Mesothelial cell of epicardium (in vitro differentiated cells): ENCODE measurements at places on chromosomes 1 and 21. TPM values are rescaled to one million over a fixed set of nuclear protein-coding genes. Genes with fewer than 3 reads are reported as not detected.

- DNase-seq: no peak
Observed at GRCh38 chr1:31957701-31958674, 19.8 kb upstream of the PTP4A2 start.

- DNase-seq: no peak
Observed at GRCh38 chr1:24236789-24237371, 49.8 kb upstream of the IFNLR1 start.

MAB21L3 gene
- total RNA-seq: 0.11 to 0.23 TPM (median 0.16 TPM) in 3 replicates

DNA sequence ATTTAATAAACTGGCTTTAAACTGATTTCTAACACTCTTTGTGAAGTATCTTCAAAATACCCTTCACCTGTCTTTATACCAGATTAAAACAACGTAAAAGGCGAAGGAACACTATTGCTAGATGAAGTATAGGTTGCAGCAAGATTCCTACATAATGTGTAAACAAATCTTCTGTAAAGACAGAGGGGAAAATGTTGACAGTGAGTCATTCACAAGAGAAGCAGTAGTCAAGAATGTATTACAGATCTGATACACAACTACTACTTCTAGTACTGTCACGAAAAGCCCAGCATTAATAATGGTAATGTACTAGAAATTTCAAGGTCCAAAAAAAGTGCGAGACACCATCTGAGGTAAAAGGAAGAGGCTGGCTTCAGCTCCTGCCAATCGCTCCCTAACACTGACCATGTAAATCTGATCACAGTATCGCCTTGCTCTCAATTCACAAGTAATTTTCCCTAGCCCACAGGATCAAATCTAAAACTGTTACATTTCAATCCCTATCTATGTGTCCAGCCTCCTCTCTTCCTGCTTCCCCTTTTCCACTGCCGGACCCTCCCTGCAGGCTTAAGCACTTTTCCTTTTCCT lies 290.4 kb downstream of the AKT3 start:
- no peak for DNase-seq

DNA sequence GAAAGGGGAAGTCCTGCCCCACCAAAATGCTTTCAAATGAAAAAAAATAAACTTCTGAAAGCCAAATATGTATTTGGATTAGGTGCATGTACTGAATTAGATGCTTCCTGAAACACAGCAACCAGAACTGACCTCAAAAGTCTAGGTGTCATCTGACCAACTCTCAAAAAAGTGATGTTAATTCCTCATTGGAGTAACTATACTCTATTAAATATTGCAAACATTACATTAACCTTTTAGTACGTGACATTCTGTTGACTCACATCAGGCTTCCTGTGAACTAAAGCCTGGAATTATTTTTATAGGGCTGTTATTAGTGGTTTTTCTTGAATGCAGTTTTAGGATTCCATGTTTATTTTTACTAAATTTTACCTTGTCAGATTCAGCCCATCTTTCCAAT lies 73.5 kb downstream of the ASTN1 start:
- DNase-seq: no peak

TIAM1 gene
- total RNA-seq: 49.7 to 54.6 TPM (median 53.4 TPM) in 3 replicates

DNA sequence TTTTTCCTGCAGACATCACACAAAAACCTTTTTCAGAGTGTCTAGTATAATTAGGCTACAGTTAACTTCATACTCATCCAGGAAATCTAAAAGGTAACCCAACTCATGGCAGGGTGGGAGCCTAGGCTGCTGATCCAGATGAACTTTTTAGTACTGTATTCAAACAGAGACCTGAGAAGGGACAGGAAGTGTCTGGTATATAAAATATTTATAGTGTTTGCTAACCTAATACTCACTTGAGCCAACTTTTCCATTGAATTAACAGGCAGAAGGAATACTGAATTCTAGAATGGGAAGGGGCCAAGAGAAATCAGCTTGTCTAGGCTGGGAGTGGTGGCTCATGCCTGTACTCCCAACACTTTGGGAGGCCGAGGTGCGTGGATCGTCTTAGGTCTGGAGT lies 22.2 kb upstream of the NKAIN1 start:
- no peak for DNase-seq

DNA sequence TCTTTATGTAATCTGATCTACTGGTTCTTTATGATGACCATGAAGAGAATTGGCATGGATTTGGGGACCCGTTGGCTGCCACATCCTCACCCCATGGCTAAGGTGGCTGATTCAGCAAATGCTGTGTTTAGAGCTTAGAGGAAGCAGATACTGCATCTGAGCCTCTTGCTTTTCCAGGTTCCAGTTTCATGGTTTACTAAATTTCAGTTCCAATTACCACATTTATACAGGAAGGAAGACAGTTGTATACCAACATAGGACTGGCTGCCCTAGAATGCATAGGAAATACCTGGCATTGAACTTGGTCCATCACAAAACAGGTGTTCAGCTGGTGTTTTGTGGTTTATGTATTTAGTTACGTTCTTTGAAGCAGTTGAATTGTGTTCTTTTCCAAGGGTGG lies 107.1 kb downstream of the ST3GAL3 start:
- no peak for DNase-seq

DNA sequence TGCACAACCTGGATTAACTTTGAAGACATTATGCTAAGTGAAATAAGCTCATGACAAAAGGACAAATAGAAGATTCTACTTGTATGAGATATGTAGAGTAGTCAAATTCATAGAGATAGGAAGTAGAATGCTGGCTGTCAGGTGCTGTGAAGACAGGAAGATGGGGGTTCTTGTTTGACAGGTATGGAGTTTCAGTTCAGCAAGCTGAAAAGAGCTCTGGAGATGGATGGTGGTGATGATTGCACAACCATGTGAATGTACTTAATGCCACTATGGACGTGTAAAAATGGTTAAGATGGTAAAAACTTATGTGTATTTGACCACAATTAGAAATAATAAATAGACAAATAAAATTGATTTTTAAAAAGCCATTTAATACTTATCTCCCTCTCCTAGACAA lies 169.8 kb upstream of the DUSP10 start:
- DNase-seq: no peak

DENND2C gene
- 2.2 to 2.4 TPM (median 2.3 TPM) in 3 replicates for total RNA-seq

ARID1A gene
- total RNA-seq: 144 to 160 TPM (median 149 TPM) in 3 replicates

DNA sequence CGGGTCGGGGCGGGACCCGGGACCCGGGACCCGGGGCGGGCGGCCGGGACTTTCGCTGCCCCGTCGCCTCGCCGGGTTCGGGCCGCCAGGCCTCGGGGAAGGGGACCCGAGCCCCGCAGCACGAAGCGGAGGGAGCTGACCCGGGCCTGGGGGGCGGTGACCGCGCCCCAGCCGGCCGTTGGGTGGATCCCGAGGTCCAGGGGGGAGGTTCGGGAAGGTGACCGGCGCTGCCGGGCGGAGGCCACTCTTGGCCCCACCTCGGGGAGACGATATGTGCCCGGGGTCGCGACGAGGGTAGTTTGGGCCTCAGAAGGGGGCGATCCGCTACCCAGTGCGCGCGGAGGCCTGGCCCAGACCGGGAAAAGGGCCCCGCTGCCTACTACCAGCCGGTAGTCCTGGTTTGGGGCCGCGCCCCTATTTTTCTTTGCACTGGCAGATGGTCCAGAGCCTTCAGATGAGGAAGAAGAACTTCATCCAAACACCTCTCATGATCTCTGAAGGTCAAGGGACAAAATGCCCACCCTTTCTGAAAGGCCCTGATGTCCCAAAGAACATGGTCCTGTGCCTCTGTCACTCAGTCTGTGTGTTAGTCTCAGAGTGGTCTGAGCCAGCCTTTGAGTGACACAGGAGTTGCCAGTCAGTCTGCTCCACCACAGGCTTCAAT lies 766 bp downstream of the AGO4 start:
- peak; percentile 47 for DNase-seq

IFI44 gene
- total RNA-seq: 77.1 to 94.3 TPM (median 81.4 TPM) in 3 replicates

- no peak for DNase-seq
Observed at GRCh38 chr1:17109892-17110554, 9.2 kb downstream of the PADI2 start.

- DNase-seq: peak; percentile 39
Observed at GRCh38 chr1:72284348-72285073, 2.2 kb upstream of the NEGR1 start.

- no peak for DNase-seq
Observed at GRCh38 chr21:26148071-26148839, 22.3 kb downstream of the APP start.

DNA sequence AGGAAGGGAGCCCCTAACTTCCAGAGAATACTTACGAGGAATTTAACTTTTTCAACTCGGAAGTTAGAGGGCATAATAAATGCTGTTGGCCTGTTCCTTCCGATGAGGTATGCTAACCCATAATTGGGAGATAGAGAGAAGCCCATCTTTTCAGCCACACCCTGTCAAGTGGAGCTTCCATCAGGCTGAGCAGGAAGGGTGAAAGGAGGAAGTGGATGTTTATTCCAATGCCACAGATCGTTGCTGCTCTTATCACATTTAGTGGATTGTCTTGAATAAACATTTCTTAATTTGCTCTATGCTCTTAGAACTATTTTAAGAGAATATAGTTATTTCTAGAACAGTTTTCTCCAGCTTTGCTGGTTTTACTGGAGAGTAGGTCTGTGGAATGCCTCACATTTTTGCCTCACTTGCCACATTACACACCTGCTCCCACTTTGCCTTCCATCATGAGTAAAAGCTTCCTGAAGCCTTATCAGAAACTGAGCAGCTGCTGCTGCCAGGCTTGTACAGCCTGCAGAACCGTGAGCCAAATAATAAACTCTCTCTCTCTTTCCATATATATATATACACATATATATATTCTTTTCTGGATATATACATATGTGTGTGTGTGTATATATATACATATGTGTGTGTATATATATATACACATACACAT lies 60.0 kb upstream of the RGS21 start:
- DNase-seq: no peak

UCK2 gene
- 37.5 to 44.5 TPM (median 40.9 TPM) in 3 replicates for total RNA-seq

- DNase-seq: no peak
Observed at GRCh38 chr1:244230470-244230869, 179.4 kb downstream of the ZBTB18 start.

- no peak for DNase-seq
Observed at GRCh38 chr1:201966171-201966570, 10.9 kb downstream of the TIMM17A start.

GLMN gene
- total RNA-seq: 22.0 to 25.3 TPM (median 22.7 TPM) in 3 replicates

GRCh38 chr1:167776151-167776550 lies 54.4 kb downstream of the MPZL1 start:
- no peak for DNase-seq

DNA sequence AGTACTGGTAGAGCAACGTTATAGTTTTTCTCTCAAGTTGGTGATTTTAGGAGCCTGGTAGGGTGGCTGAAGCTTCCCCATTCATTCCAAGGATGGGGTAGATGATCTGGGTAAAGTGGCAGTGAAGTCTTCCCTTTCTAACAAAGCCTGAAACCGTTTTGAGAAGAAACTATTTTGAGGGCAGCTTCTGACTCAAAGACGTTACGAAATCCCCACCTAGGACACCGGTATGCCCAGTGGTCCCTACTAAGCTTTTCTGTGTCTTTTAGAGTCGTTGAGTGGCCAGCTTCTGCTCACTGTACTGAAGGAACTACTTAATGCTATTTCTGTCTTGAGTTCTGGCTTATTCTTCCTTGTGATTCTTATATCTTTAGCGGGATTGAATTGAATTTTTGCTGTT lies 1.4 kb downstream of the WDTC1 start:
- DNase-seq: no peak

- DNase-seq: no peak
Observed at GRCh38 chr1:230534224-230534623, 108.1 kb upstream of the COG2 start.

DNA sequence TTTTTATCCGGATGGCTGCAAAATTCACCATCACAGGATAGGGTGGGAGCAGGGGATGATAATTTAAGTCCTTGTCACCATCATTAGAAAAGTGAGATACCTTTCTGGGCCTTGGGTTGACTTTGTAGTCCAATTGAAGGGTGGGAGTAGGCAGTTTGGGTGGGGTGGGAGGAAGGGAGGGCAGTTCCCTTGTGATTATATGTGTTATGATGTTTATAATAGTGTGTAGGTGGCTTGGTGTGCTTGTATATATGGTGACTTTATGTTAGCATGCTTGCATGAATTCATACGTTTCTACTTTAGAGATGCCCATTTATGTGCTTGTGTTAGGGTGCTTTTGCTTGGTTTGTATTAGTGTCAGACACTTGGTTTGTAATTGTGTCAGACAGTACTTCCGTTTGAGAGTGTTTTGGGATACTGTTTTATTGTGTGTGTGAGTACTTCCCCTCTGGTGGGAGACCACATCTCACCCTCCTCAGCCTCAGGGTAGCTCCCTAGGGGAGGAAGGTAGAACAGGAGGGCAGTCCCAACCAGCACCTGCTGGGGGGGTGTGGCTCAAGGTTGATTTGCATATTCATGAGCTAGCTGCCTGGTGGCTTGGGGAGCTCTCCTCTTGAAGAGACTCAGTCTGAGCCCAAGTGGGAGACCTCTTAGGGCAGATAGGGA lies 6.3 kb upstream of the POU3F1 start:
- no peak for DNase-seq

HSD3B1 gene
- total RNA-seq: not detected in 3 replicates

ANP32E gene
- 50.2 to 56.6 TPM (median 56.2 TPM) in 3 replicates for total RNA-seq

GRCh38 chr1:117685936-117686806 lies 80.3 kb downstream of the TENT5C start:
- DNase-seq: no peak

DNA sequence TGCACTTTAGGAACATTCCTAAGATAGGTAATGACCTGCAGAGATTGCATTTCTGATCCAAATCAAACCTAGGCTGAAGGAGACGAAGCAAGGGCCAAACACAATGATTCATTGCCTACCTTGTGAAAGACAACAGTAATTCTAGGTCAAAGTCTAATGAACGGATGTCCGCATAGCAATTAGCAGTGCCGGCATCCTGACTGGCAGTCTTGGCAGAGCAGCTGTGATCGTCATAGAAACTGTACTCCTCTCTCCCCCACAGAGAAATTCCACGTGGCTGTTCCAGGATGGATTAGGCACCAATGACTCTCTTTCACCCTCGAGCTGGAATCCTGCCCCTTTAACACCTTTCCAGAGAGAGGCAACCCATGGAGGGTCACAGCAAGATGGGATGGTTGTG lies 28.9 kb upstream of the VAV3 start:
- no peak for DNase-seq

LCK gene
- 1.4 to 1.8 TPM (median 1.5 TPM) in 3 replicates for total RNA-seq

DNA sequence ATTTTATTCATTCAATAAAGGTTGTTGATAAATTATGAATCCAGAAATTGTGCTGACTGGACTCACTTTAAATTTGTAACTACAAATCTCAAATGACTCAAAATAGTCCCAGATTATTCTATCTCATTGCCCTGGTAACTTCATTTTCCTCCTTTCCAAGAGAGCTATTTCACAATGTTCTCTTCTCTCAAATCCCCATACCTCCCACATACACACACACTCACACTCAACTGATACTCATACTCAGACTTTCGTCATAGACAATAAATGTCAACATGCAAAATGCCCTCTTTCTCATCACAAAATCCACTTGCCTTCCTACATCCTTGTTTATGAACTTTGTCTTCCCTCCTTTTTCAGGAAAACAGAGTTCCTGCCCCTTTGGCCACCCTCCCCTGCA lies 33.3 kb downstream of the EXTL2 start:
- DNase-seq: no peak

SH2D1B gene
- total RNA-seq: not detected in 3 replicates

TRABD2B gene
- total RNA-seq: 5.8 to 6.2 TPM (median 6.0 TPM) in 3 replicates

RHD gene
- not detected in 3 replicates for total RNA-seq
